ENCODE measurements at places on chromosomes 12 and 14.

DNA sequence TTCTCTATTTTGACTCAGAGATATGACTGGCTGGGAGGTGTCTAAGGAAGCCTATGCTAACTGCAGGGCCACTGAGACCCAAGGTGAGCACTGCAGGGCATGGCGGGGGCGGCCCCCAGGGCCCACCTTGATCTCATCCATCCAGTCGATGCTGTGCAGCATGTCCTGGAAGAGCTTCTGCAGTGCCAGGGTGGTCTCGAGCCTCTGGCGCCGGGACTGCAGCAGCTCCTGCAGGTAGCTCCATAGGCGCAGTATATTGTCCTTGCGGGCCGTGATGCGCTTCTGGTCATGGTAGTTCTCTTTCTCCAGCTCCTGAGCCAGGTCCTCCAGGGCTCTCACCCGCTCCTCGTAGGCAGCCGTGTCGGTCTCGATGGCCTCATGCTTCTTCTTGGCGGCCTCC, 84.5 kb downstream of the SPTB start:
- DNase-seq = no peak

DNA sequence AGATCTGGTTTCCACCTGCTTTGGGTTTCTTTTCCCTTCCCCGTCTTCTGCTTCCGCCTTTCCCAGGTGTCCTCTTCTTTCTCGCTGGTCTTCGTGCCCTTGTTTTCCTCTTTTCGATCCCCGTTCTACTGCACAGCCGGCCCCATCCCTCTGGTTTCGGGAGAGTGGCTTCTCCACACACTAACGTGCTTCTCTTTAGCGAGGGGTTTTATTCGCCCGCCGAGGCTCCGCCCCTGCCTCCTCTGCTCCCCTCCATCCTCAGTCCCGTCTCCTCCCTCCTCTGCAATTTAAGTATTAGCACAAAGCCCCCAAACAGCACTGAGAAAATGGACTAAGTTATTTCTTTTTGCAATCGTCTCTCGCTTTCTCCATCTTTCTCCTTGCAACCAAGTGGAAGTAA, at the start of gene SLC7A8:
TSS of gene SLC7A8 (minus strand) at position 182 of the 400 bp plus-strand sequence. CDS start 746 bp downstream, outside the sequence.
- peak; percentile 11 for DNase-seq

DNA sequence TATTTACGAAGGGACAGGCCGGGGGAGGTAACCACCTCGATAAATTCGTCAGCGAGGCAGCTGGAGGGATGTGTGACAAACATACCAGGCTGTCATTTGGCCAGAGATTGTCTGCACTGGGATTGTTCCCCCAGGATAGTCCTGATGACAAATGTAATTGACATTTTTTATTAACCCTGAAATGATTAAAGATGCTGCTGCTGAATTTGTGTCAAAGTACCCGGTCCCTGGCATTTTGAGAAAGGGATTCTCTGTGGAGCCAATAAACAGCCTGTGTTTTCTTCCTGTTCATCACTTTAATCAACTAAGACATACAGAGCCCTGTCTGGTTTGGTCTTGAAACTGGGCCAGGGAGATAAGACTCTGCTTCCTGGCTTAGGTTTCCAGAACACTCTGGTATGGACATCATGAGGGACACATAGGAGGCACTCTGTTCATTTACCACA, 117.6 kb downstream of the SLC25A47 start:
- no peak for DNase-seq

DNA sequence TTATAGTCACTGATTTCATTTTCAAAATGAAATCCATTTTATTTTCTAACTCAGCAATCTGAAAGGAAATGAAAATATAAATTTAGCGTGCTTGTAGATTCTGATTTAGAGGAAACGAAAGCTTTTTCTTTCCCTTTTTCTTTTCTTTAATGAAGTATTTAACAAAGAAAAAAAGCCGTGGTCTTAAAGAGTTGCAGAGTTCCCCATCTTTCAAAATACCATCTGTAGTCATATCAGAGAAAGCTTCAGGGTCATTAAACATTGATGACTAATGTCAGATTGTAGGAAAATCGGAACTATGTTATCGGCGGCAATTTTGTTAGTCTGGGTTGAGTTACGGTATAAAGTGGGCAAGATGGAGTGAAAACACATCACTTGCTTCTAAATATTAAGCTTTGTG, 32.3 kb downstream of the DRAM1 start:
- DNase-seq = no peak

DNA sequence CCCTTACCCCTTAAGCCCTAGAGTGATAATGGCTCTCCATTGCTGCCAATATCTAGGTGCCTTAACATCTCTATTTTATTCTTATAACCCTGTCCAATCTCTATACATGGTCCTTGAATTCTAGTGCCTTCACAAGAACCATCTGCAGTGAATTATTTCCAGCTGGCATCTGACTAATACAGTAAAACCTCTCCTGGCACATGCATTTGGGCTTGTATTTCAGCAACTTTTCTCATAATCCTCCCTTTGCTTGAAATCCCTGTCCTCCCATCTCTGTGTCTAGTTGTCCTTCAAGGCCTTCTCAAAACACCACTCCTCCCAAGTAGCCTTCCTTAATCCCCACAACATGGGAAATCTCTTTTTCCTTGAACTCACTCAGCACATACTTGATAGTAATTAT, 14.2 kb upstream of the HMGA2 start:
- DNase-seq = no peak

GRCh38 chr12:108840605-108841332, 16.6 kb downstream of the SSH1 start:
- DNase-seq = no peak

GRCh38 chr12:46832130-46832704, 6.4 kb upstream of the SLC38A4 start:
- DNase-seq = no peak

DNA sequence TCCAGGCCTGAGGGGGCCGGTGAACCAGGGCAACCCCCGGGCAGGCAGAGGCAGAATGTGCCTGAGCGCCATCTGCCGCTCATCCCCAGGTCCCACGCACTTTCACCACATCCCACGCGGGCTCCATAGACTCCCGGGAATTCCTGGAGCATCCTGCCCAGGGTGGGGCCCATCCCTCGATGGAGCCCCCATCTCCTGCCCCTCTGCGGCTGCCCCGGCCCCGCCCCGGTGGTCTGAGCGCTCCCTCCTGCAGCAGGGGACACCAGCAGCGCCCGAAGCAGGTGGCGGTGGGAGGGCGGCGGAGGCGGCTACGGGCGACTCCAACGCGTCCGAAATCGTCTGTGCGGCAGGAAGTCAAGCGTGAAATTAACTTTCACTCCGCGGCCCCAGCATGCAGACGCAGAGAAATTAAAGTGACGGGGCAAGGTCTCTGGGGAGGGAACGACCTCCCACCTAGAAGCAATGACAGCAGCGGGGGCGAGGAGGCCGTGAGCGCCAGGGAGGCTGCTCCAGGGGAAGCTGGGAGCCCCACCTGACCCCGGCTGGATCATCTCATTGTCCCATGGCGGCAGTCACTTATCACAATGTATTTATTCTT, 122.2 kb downstream of the NCOR2 start:
- DNase-seq = no peak

Measured in activated T-cell treated with anti-CD3 and anti-CD28 coated beads for 1 hour (primary cell).